ENCODE measurements at places on chromosomes 13 and 19. TPM values are rescaled to one million over a fixed set of nuclear protein-coding genes. Genes with fewer than 3 reads are reported as not detected.

ZNF728 gene
- total RNA-seq: not detected

UBE2M gene
- total RNA-seq: 164 TPM

HIPK4 gene
- 0.16 TPM for total RNA-seq

MCEMP1 gene
- not detected for total RNA-seq

Measured in A549 treated with dexamethasone at 1 μM for 4 hours (cell line).